GM03348 (cell line): ENCODE measurements at places on chromosomes 6 and 20.

DNA sequence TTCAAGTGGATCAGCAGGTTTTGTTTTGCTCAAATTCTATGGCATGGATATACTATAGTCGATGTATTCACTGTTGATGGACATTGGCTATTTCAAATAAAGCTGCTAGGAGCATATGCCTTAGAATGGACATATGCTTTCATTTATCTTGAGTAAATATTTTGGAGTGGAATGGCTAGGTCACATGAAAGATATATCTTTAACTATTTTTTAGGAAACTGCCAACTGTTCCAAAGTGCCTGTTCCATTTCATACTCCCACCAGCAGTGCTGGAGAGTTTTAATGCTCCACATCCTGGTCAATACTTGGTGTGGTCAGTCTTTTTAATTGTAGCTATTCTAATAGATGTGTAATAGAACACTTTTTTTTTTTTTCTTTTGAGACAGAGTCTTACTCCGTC, 81.1 kb upstream of the PIM1 start:
- DNase-seq, result no peak

DNA sequence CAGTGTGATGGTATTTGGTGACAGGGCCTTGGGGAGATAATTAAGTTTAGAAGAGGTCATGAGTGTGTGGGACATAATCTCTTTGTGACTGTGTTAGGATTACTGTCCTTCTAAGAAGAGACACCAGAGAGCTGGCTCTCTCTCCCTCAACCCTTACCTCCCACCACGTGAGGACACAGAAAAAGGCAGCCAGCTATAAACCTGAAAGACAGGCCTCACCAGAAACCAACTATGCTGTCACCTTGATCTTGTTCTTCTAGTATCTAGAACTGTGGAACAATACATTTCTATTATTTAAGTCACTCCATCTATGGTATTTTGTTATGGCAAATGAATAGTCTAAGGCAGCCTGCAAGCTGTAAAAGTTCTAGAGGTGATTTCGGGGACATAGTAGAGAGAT, 203.7 kb downstream of the OTOR start:
- no peak for DNase-seq

GRCh38 chr20:53898556-53898931, 171.8 kb downstream of the BCAS1 start:
- DNase-seq, result no peak

DNA sequence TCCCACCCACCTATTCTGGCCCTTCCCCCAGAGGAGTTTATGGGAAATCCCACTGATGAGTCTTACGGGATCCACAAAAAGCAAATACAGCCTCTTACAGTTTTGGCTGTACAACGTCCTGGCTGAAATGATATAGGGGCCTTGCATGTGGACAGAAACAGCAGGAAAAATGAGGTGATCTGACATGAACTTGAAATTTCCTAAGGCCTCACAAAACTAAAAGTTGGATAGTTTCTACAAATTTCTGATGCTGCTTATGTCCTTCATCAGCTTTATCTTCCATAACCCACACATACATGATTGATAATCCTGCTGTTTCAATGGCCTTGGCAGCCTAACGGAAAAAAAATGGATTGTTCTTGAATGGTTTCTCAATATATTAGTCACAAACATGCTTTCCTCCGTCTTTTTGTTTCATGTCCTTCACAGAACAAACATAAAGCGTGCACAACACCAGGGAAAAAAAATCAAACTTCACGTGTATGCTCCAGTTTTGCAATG, 118.8 kb downstream of the BMP5 start:
- no peak for DNase-seq

GRCh38 chr6:40343318-40343876, 243.8 kb downstream of the LRFN2 start:
- DNase-seq, result no peak

DNA sequence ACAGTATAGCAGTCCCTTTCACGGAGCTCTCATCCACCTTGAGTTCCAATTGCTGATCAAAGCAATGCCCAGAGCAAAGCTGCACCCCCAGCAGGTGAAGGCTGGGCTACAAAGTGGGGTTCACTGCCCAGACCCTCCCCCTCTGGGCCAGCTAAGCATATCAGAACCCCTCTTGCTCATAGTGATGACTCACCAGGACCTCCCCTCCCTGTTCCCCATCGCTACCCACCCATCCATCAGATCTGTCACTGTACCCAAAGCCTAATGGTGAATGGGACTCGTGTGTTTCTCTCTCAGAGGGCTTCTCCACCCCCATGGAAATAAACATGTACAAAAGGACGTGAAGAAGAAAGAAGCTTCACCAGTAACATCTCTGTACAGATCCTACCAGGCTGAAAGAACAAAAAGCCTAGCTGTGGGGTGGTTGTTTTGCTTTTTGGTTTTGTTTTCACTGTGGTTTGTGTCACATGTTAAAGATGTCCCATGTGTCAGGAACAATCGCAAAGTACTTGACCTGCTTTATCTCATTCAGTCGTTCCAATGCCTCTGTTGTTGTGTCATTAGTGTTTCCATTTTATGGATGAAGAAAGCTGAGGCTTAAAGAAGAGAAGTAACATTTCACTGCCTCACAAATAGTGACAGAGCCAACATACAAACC, 518.5 kb downstream of the CD83 start:
- no peak for DNase-seq

DNA sequence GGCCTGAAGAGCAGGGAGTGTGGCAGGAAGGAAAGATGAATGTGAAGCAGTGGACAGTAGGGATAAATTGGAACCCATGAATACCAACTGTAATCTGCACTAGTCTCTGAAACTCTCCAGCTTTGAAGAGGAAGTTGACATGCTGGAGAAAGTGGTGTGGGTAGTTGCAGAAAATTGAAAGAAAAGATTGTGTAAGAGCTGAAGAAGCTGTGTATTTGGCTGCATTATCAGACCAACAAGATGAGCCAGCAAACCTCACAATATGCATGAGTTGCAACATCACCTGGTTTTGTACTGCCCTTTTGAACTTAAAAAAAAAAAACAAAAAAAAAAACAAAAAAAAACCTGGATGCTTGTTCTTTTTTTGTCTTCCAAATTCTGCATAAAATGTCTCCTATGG, 921.9 kb upstream of the EYS start:
- no peak for DNase-seq

GRCh38 chr6:35441205-35441604, 10.9 kb upstream of the FANCE start:
- DNase-seq, result no peak

DNA sequence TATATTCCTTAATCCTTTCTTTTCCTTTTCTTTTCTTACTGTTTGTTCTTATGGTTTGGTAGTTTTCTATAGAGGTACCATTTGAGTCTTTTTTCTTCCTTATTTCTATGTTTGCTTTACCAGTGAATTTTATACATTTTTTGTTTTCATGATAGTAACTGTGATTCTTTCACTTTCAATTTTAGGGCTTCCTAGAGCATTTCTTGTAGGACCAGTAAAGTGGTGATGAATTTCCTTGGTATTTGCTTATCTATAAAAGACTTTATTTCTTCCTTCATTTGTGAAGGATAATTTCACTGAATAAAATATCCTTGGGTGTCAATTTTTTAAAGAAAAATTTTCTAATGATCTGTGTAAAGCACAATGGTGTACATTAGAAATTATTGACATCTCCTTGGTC, 637.4 kb downstream of the CD109 start:
- peak; percentile 13 for DNase-seq

GRCh38 chr20:44109951-44110361, 77.0 kb downstream of the JPH2 start:
- DNase-seq, result no peak

DNA sequence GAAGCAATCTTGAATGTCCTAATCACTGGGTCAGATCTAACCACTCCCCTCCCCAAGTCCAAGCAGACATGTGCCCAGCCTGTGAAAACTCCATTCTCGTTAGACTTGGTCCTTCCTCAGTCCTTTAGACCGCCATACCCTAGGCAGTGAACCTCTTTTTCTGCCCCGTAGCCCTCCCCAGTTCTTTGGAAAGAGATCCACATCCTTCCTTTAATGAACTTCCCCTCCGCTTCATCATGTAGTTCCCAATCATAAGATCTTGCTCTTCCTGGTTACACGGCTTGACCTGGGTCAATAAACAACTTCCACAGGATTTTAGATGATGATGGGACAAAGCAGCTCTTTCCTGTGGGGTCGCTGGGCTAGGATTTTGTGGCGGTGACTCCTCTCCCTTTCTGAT, 9.6 kb downstream of the AHCY start:
- DNase-seq, result no peak

GRCh38 chr6:4018924-4019236, 60.1 kb downstream of the FAM217A start:
- no peak for DNase-seq

DNA sequence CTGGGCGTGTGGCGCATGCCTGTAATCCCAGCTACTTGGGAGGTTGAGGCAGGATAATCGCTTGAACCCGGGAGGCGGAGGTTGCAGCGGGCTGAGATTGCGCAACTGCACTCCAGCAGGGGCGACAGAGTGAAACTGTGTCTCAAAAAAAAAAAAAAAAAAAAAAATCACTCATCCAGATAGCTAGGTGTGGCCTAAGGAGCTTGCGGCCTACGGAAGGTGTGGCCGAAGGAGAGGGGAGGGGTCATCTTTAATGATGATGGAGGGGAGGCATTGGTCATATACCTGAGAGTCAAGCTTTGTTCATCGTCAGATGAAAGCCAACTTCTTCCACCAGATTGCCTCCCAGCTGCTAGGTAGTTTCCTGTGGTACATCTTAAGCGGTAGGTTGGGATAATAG, 801 bp upstream of the PPARD start:
- no peak for DNase-seq

DNA sequence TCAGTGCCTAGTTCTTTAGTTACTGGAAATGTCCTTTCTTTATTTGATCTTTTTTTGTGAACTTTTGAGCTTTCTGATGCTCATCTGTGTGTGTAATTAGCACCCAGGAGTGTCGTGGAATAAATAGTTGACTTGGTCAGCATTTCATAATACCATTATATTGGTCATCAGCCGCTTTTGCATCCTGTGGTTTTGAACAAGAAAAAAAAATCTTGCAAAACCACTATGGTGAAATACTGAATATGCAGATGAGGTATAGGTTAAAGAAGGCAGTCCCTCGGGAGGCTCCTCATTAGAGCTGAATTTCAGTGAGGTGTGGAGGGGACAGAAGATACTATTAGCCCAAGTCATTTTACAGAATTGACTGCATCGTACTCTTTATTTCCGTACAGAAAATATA, 90.1 kb downstream of the FOXO3 start:
- DNase-seq, result peak; percentile 59

DNA sequence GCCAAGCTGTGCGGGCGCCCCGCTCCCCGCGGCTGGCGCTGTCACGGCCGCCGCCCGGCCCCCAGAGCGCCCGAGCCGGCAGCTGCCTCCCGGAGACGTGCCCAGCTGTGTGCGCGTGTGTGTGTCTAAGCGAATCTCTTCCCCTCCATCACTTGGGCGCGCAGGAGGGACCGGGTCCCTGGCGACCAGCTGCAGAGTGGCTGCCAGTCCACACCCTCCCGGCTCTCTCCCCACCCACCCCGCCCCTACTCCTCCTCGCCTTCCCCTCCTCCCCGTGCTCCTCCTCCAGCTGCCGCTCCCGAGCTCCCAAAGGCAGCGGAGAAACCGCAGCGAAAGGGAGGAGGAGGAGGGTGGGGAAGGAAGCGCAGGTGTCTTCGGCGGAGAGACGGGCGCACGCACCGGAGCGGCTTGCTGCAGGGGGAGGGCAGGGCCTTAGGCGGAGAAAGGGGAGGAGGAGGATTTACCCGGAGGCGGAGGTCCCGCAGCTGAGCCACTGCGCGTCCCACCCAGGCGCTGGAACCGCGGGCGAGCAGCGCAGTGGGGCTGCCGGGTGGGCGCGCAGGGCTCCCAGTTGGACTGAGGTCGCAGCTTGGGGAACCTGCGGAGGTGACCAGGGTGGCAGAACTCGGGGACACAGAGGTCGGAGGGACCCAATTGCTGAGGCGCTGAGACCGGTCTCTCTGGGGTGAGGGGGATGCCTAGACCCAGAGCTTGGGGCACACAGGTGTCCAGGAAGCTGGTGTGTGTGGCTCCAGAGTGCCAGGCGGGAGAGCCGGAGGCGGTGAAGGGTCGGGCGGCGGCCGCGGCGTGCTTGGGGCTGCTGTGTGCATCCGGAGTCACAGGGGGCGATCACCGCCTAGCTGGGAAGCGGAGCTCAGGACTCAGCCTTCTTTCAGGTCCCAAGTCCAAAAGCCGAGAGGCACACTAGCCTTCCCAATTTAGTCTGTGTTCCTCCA, at the start of gene HS3ST5:
Gene HS3ST5, minus strand, starts transcription at position 198 of the 956 bp plus-strand sequence. CDS start 280,178 bp downstream, outside the sequence.
- DNase-seq, result peak; percentile 36

GRCh38 chr6:3579652-3580175, 122.9 kb upstream of the SLC22A23 start:
- no peak for DNase-seq

- no peak for DNase-seq
Measured at GRCh38 chr6:93453956-93454355, 34.6 kb upstream of the EPHA7 start.

GRCh38 chr6:142222022-142222421, 75.0 kb downstream of the VTA1 start:
- no peak for DNase-seq

DNA sequence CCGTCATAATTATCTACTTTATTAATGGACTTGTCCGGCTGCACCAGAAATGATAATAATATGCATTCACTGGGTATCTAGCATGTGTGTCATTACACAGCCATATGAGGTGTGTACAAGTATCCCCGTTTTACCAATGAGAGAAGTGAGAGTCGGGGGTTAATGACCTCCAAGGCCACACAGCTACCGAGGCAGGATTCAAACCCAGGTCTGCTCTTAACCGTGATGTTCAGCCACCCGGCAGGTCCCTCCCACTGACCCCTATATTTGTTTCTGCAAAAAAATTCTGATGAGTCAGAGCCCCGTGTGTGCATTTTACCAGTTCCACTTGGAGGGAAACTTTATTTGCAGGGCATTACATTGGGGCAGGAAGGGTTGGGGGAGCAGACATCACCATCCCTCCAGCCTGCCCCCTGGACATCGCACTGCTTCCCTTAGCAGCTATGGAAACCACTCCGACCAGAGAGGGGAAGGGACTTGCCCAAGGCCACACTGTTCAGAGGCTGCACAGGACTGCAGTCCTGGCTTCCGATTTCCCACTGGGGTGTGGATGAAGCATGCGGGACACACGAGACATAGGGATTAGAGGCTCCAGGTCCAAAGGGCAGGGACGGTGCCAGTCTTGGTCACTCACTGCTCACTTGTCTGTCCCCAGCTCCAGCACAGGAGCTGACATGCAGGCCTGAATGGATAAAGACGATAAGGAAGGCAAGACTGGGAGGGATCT, 10.1 kb upstream of the SRC start:
- DNase-seq, result no peak

DNA sequence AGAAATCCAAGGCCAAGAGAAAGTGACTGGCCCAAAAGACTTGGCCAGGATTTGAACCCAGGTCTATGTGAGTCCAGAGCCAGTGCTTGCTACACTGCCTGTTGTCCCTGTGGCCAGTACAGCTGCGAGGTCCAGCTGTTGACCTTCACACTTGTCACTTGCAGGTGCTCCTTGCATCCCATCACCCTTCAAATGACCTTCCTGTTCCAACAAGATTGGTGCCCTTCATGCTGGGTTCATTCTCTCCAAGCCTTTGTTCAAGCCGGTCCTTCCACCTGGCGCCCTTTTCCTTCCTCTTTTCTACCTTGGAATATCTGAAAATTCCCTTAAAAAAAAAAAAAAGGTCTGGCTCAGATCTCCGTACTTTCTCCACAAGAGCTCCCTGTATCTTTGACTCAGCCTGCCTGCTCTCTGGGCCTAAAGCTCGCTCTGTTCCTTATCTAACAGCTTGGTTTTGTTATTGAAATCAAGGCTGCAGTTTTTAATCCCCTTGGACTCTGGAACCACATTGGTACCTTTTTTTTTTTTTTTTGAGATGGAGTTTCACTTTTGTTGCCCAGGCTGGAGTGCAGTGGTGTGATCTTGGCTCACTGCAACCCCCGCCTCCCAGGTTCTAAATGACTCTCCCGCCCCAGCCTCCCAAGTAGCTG, 22.2 kb upstream of the MRPS18A start:
- no peak for DNase-seq

GRCh38 chr6:107293350-107293749, 166.0 kb downstream of the PDSS2 start:
- no peak for DNase-seq
